ENCODE measurements at places on chromosomes 13 and 19. TPM values are rescaled to one million over a fixed set of nuclear protein-coding genes. Genes with fewer than 3 reads are reported as not detected.

DNA sequence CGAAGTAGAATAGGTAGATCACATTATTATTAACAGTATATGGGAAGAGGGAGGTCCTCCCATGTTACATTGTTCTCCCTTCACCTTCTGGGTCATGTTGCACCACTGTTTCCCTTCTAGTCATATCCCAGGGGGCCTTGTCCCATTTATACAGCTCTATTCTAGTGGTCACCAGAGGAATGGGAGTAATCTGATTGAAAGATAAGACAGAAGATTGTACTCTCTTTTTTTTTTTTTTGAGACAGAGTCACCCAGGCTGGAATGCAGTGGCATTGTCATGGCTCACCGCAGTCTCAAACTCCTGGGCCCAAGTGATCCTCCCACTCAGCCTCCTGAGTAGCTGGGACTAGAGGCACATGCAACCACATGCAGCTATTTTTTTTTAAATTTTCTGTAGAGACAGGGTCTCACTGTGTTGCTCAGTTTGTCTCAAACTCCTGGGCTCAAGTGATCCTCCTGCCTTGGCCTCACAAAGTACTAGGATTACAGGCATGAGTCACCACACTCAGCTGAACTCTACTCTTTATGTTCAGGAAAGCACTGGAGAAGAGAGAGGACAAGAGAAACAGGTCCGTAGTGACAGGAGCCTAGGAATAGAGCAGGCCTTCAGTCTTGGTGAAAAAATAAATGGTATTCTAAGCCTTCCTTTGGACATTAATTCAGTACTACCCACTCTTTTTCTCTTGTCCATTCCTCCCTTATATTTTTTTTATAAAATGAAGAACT lies 4.3 kb upstream of the ZNF529 start:
- H3K36me3 ChIP-seq, result peaks cover 26% of the 10 kb centered on the region
- no peaks in the 10 kb centered on the region for H3K27me3 ChIP-seq
- peaks cover 6% of the 10 kb centered on the region for H3K4me1 ChIP-seq
- no peak for DNase-seq
- H3K4me3 ChIP-seq, result no peak overlapping the region
- H3K27ac ChIP-seq, result no peak overlapping the region

- no peaks in the 10 kb centered on the region for H3K27me3 ChIP-seq
- peaks cover 64% of the 10 kb centered on the region for H3K4me1 ChIP-seq
- peak overlapping the region; percentile 32 for H3K4me3 ChIP-seq
- no peak for DNase-seq
- peaks cover 96% of the 10 kb centered on the region for H3K36me3 ChIP-seq
Observed at GRCh38 chr19:6216236-6216995, 63.4 kb downstream of the MLLT1 start.

GRCh38 chr13:49419276-49419675 lies 24.6 kb downstream of the CAB39L start:
- H3K4me1 ChIP-seq, result no peaks in the 10 kb centered on the region
- H3K27ac ChIP-seq, result no peak overlapping the region
- H3K4me3 ChIP-seq, result no peak overlapping the region
- H3K27me3 ChIP-seq, result no peaks in the 10 kb centered on the region
- no peaks in the 10 kb centered on the region for H3K36me3 ChIP-seq

GRCh38 chr19:33022472-33023116 lies 42.1 kb downstream of the RHPN2 start:
- DNase-seq, result no peak
- no peaks in the 10 kb centered on the region for H3K4me1 ChIP-seq
- no peak overlapping the region for H3K4me3 ChIP-seq
- H3K27me3 ChIP-seq, result no peaks in the 10 kb centered on the region
- peaks cover 10% of the 10 kb centered on the region for H3K36me3 ChIP-seq
- H3K27ac ChIP-seq, result no peak overlapping the region

GRCh38 chr13:22012686-22013085 lies 341.8 kb downstream of the FGF9 start:
- H3K4me1 ChIP-seq, result no peaks in the 10 kb centered on the region
- no peak for DNase-seq
- no peak overlapping the region for H3K27ac ChIP-seq
- H3K27me3 ChIP-seq, result no peaks in the 10 kb centered on the region

DNA sequence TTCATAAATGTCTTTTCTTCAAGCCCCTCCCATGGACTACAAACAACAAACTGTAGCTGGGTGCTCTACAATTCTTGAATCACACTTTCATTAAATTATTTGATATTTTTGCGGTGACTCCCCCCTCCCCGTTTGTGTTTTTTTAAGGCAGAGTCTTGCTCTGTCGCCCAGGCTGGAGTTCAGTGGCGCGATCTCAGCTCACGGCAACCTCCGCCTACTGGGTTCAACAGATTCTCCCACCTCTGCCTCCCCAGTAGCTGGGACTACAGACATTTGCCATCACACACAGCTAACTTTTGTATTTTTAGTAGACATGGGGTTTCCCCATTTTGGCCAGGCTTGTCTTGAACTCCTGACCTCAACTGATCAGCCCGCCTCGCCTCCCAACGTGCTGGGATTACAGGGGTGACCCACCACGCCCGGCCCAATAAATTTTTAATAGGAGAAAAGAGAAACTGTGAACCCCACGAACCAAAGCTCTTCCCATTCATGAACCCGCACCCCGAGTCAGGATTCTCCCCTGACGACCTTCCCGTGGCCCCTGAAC lies 703 bp downstream of the ZNF506 start:
- no peak for DNase-seq
- peak overlapping the region; percentile 94 for H3K4me3 ChIP-seq
- H3K4me1 ChIP-seq, result peaks cover 26% of the 10 kb centered on the region
- peak overlapping the region; percentile 97 for H3K27ac ChIP-seq
- H3K27me3 ChIP-seq, result no peaks in the 10 kb centered on the region
- H3K36me3 ChIP-seq, result peaks cover 5% of the 10 kb centered on the region

- H3K36me3 ChIP-seq, result peaks cover 10% of the 10 kb centered on the region
- no peak overlapping the region for H3K27ac ChIP-seq
- peaks cover under 1% of the 10 kb centered on the region for H3K27me3 ChIP-seq
- no peak overlapping the region for H3K4me3 ChIP-seq
- no peak for DNase-seq
- peaks cover under 1% of the 10 kb centered on the region for H3K4me1 ChIP-seq
Observed at GRCh38 chr13:113357529-113357928, 6.4 kb downstream of the GRTP1 start.

DNA sequence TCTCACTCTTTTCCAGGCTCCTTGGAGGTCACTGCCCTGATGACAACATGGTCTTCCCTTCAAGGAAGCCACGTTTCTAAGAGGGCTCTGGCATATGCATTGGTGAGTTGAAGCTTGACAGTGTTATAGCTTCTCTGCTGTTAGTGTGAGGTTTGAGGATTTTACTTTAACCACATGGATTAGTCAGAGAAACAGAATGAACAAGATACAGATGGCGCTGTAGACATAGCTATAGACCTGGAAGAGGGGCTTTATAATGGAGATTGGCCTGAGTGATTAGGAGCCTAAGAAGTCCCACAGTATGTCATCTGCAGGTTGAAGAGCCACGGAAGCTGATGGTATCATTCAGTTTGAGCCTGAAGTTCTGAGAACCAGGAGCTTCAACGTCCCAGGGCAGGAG lies 18.4 kb upstream of the URI1 start:
- no peaks in the 10 kb centered on the region for H3K27me3 ChIP-seq
- DNase-seq, result no peak
- peaks cover 5% of the 10 kb centered on the region for H3K4me1 ChIP-seq
- no peak overlapping the region for H3K4me3 ChIP-seq

DNA sequence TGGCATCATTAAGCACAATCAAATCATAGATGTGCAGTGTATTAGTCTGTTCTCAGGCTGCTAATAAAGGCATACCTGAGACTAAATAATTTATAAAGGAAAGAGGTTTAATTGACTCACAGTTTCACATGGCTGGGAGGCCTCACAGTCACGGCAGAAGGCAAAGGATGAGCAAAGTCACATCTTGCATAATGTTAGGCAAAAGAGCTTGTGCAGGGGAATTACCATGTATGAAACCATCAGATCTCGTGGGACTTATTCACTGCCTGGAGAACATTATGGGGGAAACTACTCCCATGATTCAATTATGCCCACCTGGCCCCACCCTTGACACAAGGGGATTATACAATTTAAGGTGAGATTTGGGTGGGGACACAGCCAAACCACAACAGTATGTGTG lies 245.2 kb upstream of the DACH1 start:
- H3K4me1 ChIP-seq, result no peaks in the 10 kb centered on the region
- H3K27ac ChIP-seq, result no peak overlapping the region
- no peaks in the 10 kb centered on the region for H3K36me3 ChIP-seq
- no peaks in the 10 kb centered on the region for H3K27me3 ChIP-seq
- H3K4me3 ChIP-seq, result no peak overlapping the region

DNA sequence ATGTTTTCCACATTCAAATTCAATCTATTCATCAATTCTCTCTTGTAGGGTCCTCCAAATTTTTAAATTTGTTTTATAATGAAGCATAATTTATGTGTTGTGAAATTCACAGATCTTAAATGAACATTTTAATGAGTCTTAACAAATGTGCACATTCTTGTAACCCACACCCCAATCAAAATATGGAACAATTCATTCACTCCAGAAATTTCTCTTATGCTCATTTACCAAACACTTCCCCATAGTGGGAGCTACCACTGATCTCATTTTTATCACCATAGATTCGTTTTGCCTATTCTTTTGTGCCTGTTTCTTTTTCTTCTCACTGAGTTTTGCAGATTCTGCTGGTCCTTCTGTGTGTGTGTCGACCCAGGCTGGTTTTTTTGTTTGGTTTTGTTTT lies 664.1 kb downstream of the EFNB2 start:
- DNase-seq, result no peak
- H3K4me3 ChIP-seq, result no peak overlapping the region
- no peaks in the 10 kb centered on the region for H3K4me1 ChIP-seq
- no peak overlapping the region for H3K27ac ChIP-seq
- no peaks in the 10 kb centered on the region for H3K36me3 ChIP-seq

DNA sequence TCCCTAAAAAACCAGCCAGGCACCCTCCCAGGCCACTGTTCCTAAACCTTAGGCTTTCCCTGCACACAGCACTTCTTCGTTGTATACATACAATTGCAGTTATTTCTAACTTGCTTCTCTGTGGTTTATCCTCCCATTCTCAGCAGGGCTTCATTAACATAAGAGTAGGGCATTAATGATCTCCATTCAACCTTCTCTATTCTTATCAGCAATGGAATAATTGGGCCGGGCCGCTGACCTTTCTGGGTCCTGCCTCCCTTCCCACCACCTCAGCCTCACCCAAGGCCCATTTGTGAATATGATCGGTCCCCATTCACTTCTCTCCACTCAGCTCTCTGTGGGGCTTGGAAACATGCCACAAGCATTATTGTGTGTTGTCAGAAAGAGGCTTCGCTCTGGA lies 184.2 kb downstream of the SUCLA2 start:
- no peak for DNase-seq
- peaks cover 3% of the 10 kb centered on the region for H3K4me1 ChIP-seq
- H3K27ac ChIP-seq, result no peak overlapping the region
- H3K27me3 ChIP-seq, result no peaks in the 10 kb centered on the region
- H3K36me3 ChIP-seq, result no peaks in the 10 kb centered on the region

GRCh38 chr13:40191186-40191980 lies 475.1 kb downstream of the FOXO1 start:
- no peak for DNase-seq
- H3K27me3 ChIP-seq, result peaks cover 3% of the 10 kb centered on the region
- no peaks in the 10 kb centered on the region for H3K36me3 ChIP-seq
- peaks cover 41% of the 10 kb centered on the region for H3K4me1 ChIP-seq

- peaks cover 72% of the 10 kb centered on the region for H3K36me3 ChIP-seq
- H3K27me3 ChIP-seq, result no peaks in the 10 kb centered on the region
- H3K27ac ChIP-seq, result no peak overlapping the region
- peaks cover 84% of the 10 kb centered on the region for H3K4me1 ChIP-seq
- DNase-seq, result no peak
- H3K4me3 ChIP-seq, result no peak overlapping the region
Observed at GRCh38 chr19:18427080-18427742, 8.0 kb downstream of the SSBP4 start.

DNA sequence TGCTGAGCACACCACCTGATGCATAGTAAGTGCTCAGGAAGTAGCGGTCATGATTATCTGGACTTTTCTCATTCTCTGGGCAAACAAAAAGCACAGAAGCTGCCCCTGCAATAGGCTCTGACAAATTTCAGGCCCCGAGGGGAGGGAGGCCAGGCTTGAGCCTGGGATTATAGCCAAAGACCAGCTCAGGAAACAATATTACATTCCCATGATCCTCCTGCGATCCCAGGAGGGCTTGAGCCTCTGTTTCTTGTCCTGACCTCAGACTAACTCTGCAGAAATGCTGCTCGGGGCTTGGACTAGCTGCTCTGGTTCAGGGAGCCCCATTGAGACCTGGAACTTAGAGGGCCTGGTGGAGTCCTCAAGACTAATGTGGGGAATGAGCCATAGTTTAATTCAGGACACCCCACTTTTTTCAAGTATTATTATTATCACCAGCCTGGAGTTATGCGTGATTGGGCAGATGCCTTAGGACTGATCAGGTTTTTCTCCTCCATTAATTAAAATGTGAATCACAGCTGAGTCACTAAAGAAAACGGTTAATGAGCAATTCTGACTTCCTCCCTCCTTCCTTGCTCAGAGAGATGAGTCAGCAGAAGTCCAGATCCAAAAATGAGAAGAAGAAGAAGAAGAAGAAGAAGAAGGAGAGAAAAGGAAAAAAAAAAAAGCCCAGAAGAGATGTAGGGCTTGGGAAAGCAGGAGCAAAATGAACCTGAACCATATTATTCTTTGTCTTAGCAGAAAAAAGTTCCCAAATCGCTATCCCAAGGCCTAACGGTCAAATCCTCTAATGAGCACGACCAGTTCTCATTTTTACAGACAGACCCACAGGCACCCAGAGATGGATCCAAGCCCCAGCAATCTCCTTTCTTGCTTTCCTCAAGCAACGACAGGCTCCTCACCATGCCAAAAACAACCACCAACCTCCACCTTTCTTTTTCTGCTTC lies 107.2 kb downstream of the CACNA1A start:
- no peaks in the 10 kb centered on the region for H3K36me3 ChIP-seq
- H3K27me3 ChIP-seq, result no peaks in the 10 kb centered on the region
- no peak for DNase-seq
- peaks cover 5% of the 10 kb centered on the region for H3K4me1 ChIP-seq

GRCh38 chr13:99310382-99311031 lies 3.3 kb upstream of the GPR183 start:
- H3K36me3 ChIP-seq, result peaks cover 3% of the 10 kb centered on the region
- H3K27ac ChIP-seq, result no peak overlapping the region
- H3K4me3 ChIP-seq, result no peak overlapping the region
- no peaks in the 10 kb centered on the region for H3K27me3 ChIP-seq
- peaks cover 8% of the 10 kb centered on the region for H3K4me1 ChIP-seq

DNA sequence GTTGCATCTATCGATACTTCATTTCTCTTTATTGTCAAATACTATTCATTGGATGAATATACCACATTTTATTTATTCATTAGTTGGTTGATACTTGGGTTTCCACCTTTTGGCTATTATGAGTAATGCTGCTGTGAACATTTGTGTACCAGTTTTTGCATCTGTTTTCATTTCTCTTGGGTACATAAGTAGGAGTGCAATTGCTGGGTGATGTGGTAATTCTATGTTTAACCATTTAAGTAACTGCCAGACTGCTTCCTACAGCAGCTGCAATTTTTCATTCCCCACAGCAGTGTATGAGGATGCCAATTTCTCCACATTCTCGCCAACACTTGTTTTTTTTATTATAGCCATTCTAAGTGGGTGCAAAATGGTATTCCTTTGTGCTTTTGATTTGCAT lies 2.6 kb downstream of the KCNJ14 start:
- peaks cover 63% of the 10 kb centered on the region for H3K36me3 ChIP-seq
- no peaks in the 10 kb centered on the region for H3K4me1 ChIP-seq
- no peaks in the 10 kb centered on the region for H3K27me3 ChIP-seq
- no peak for DNase-seq
- H3K4me3 ChIP-seq, result no peak overlapping the region
- no peak overlapping the region for H3K27ac ChIP-seq

The ATP1A3 gene
- 434 TPM for total RNA-seq

The TYROBP gene
- 14.1 TPM for total RNA-seq

The ADAMTS10 gene
- total RNA-seq, result 32.2 TPM

The SLC10A2 gene
- total RNA-seq, result not detected

The ZNF581 gene
- 10.5 TPM for total RNA-seq

The WDR87 gene
- not detected for total RNA-seq

The TUBB4A gene
- 42.2 TPM for total RNA-seq

The ADGRE2 gene
- 0.33 TPM for total RNA-seq

The COG6 gene
- total RNA-seq, result 40.2 TPM

The CASP14 gene
- not detected for total RNA-seq

All from spinal cord (tissue), 10 donors.